Stimulated activated CD8-positive, alpha-beta memory T cell treated with anti-CD3 and anti-CD28 coated beads, Interleukin-15, amount 100 ng/mL, for 24 hours (primary cell): ENCODE measurements at places on chromosomes 7 and 10.

DNA sequence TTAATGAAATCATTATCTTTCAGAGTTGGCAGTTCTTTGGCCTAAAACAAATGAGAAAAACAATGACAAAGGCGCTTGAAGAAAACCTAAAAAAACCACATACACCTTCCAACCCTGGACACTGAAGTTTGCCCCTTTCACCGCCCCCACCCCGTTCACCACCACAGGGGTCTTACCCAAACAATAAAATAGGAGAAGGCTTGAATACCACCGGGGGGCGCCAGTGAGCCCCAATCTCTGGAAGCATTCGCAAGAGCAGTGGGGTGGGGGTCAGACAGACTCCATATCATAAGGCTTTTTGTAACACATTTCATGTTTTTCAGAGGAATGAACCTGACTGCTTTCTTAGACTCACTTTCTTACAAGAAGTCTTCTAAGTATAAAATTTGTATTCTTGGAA, 163.6 kb downstream of the PIP4K2A start:
- DNase-seq, result peak; percentile 53

DNA sequence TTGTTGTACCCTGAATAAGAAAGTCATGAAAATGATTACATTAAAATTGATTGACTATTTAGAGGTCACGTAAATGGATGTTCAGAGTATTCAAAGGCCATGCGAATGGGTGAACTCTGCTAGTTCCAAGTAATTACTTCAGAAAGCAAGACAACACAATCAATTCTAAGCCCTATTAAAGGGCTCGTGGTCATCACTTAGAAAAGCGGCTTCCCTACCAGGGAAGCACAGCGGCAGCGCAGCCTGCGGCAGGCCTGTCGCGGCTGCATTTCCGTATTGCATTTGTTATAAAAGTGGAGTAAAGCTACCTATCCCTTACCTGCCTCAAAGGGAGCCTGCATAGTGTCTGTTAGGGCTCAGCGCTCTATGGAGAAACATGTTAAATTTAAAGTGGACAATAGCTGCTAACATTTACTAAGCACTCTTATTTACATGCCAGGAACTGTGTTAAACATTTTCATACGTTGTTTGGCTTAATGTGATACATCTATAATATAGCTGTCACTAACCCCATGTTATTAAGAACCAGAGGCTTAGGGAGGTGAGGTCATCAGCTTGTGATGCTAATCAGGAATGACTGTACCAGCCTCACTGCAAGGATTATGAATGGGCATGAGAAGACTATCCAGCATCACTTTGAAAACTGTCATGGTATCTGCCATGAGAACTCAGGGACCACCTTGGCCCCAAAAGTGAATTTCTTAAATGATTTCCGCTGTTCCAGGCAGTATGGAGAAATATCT, 187.5 kb downstream of the CELF2 start:
- no peak for DNase-seq

- no peak for DNase-seq
Observed at GRCh38 chr10:97590082-97590747, 694 bp downstream of the C10orf62 start.

- no peak for DNase-seq
Observed at GRCh38 chr10:69307434-69307833, 29.1 kb downstream of the HK1 start.

DNA sequence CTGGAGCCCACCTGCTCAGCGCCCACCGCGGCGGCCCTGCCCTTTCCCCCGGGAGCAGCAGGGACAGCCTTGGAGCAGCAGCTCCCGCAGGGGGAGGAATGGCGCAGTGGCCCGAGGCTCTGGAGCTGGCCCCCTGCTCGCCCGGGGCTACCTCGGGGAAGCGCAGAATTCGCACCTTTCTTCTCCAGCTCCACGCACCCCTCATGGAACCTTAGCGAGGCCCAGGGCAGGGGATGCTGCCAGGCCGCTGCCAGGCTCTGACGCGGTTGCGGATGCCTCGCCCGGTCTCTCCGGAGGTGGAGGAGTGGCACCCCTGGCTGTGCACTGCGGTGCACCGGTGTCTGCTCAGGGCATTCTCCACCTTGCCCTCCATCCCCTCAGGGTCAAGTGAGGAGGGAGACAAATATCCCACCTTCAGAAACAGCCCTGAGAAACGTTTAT, 84.9 kb upstream of the MKI67 start:
- DNase-seq, result no peak

DNA sequence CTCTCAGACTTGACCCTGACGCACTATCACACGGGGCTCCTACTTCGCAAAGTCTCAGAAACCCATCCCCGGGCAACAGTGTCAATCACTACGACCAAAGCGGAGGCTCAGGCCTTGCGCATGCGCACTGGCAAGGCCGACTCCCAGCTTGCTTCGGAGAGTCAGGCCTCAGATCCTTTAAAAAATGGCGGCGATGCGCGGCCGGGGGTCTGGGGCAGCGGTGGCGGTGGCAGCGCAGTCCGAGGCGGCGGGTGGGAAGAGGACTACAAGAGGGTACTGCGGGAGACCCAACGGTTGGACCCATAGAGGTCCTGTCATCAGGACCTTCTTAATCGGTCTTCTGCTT, 196.9 kb downstream of the ZNF716 start:
- no peak for DNase-seq

GRCh38 chr10:22110761-22111160, 107.1 kb downstream of the EBLN1 start:
- DNase-seq, result no peak

DNA sequence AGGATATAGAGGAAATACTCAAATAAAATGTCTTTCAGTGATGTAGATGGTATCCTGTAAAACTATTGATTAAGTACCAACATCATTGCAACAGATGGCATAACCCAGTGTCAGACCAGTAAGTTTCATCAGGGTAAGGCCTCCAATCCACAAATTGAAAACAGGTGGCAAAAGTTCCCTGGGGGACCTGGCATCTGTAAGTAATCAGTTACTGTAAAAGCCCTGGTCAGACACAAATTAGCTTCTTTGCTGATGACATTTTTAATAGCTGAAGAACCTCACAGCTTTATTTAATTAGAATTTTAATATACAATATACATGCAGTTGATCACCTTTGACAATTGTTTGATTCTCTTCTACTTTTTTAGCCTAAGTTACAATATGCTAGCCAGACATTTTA, 152.5 kb downstream of the PLXDC2 start:
- no peak for DNase-seq

GRCh38 chr7:134365341-134366054, 48.8 kb upstream of the SLC35B4 start:
- no peak for DNase-seq

- DNase-seq, result no peak
Observed at GRCh38 chr10:131636841-131637724, 263.7 kb upstream of the PPP2R2D start.

DNA sequence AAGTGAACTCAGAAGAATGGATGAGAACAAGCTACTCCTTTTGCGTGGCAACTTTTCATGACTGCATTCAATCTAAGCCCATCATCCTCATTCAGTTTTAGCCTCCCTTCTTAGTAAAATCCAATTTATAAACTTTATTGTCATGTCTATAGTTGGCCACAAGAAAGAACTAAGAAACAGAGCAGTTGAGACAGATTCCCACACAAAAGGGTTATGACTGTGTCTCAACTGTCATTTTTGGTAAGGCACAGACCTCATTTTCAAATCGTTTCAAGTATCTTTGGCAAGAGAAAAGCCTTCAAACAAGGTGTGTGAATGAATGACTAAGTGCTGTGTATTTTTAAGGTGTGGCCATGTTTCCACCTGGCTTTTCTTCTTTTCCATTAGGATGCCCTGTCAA, 84.2 kb upstream of the CREB5 start:
- DNase-seq, result no peak

DNA sequence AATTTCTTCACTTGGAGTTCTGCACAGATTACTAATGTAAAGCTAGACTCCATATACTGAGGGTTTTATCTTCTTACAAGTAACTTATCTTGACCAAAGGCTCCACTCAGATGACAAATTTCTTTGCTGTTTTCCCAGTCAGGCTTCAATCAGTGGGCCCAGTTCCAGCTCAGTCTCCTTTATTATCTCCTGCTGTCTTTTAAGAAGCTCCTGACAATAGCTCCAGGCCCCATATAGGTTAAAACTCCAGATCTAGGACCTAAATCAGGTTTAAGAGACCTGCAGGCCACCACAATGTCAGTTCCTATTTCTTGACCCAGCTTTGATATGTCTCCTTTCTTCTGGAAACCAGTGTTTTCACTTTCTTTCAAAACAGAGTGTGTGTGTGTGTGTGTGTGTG, 165.2 kb downstream of the RELN start:
- no peak for DNase-seq

DNA sequence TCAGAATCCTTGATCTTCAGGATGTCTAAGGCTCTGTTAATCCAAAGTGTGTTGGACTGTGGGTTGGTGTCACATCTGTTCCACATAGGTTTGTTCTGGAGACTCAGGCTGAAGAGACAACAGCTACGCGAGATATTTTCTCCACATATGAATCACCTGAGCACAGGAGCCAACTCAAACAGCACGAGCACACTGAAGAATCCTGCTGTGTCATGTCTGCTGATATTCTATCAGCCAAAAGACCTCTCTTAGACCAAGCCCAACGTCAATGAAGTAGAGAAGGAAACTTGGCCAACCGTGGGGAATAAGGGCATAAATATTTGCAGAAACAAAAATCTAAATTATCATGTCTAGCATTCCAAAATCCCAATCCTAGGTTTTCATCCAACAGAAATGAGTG, 2.7 kb upstream of the TASOR2 start:
- DNase-seq, result no peak

DNA sequence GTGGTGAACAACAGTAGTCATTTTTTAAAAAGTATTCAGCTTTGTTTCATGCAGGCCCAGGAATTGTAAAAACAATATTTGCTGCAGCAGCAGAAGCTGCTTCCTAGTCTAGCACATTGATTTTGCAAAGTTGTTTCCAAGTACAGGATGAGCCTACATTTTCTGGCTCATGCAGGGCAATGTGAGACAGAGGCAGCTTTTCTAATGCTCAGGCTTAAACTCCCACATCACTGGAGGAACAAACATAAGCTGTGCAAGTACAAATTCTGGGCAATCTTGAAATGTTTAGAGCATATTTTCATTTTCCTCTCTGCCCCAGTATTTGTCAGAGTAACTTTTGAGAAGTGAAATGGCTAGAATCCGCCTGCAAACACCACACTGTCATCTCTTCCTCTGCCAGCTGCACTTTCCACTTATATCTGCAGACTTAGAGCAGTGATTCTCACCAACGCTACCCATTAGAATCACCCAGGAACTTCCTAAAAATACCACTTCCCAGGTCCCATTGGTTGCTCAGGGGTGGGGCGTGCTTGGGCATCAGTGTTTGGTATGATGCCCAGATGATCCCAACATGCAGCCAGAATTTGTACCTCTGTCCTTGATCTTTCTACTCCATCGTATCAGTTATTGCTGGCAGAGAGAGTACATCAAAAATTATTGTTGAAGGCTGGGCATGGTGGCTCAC, 304.1 kb upstream of the LRGUK start:
- no peak for DNase-seq

- DNase-seq, result no peak
Observed at GRCh38 chr10:125174360-125174759, 14.0 kb upstream of the CTBP2 start.

DNA sequence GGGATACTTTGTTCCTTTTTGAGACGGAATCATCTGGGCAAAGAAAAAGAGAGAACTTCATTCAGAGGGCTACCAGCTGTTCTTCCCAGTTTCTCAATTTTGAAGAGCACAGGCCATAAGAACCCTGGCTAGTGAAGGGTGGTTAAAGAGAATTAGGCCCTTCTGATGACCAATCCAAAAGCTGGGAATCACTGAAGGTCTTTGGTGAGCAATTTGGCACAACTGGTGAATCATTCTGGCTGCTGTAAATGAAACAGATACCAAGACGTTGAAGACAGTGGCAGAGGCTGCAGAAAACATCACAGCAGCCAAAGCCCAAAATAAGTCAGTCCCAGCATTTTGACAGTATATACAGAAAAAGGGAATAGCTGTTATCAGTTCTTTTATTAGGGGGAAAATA, 5.1 kb downstream of the RAPGEF5 start:
- DNase-seq, result no peak

GRCh38 chr10:31757386-31757791, 171.2 kb downstream of the ARHGAP12 start:
- no peak for DNase-seq

DNA sequence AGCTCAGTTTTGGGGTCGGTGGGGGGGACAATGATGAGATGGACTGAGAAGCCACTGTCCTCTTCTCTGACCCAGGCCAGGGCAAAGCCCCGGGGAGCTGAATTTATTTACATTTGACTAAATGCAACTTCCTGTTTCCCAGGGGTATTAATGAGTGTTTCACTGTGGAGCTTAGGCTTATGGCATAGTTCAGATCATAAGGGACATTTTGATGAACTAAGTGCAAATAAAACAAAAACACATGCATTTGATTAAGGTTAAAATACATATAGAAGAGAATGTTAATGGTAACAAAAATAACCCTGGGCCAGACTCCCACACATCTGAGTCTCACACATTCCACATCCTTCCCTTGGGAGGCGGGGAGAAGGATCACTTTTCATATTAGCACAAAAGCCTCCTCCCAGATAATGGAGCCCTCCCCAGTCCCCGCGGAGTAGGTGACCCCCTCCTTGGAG, 320.6 kb downstream of the FRMD4A start:
- DNase-seq, result no peak

DNA sequence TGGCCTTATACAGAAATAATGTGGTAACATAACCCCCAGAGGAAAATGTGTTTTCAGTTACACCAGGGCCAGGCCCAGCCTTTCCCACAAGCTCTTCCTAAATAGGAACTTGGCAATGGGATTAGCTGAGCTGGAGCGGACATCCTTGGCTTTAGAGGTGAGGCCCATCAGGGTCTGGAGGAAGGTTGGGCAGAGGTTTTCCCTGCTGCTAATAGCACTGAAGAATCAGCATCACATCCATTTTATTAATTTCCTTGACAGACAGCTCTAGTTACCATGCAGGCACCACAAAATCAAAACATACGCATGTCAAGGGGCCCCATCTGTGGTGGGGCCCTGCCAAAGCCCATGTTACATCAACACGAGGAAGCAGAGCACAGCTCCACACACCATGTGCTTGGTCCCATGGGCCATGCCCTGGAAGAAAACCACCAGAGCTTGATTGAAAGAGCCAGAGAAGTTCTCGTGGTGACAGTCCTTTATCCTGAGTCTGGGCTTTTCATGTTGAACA, 566.6 kb downstream of the KCNMA1 start:
- DNase-seq, result no peak

DNA sequence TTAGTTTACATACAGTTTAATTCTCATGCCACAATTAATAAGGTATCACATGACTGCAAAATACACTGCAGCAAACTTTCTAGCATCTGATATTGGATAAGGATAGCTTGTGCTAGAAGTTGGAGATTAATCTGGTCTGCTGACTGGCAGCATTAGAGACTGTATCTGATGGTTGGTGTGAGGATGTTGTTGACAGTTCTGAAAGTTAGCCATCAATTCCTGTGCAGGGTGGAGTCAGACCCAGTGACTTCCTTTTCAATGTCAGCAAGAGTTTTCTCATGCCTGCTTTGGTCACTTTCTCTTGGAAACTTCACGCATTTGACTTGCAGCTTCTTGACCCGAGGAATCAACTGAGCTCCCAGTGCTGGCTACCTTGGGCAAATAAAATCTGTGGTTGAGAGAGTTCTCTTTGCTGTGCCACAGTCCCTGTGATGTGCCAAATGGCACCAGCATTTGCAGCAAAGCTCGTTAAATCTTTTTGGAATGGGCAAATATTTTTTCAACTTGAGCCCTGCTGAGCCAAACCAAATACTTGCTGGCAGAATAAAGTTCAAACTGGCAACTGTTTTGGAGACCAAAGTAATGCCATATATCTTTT, 233.0 kb downstream of the TRIL start:
- DNase-seq, result no peak
